Cardiac muscle cell (in vitro differentiated cells and primary cell): ENCODE measurements at places on chromosomes 4 and X.

GRCh38 chrX:120549483-120550452 is 11.0 kb downstream of the CUL4B start:
- peak; percentile 91 for DNase-seq

DNA sequence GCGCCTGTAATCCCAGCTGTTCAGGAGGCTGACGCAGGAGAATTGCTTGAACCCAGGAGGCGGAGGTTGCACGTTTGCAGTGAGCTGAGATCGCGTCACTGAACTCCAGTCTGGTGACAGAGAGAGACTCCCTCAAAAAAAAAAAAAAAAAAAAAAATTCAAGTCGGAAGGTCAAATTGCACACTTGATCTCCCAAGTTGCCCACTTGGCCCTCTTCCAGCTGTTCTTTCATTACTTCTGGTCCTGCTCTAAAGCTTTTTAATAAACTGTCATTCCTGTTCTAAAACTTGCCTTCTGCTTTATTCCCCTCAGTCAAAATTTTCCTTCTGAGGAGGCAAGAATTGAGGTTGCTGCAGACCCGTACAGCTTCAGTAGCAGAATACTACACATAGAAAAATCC is 2358.0 kb downstream of the ARAP2 start:
- no peak for DNase-seq

- DNase-seq = peak; percentile 30
Measured at GRCh38 chr4:41360921-41361793, 104.4 kb downstream of the UCHL1 start.

DNA sequence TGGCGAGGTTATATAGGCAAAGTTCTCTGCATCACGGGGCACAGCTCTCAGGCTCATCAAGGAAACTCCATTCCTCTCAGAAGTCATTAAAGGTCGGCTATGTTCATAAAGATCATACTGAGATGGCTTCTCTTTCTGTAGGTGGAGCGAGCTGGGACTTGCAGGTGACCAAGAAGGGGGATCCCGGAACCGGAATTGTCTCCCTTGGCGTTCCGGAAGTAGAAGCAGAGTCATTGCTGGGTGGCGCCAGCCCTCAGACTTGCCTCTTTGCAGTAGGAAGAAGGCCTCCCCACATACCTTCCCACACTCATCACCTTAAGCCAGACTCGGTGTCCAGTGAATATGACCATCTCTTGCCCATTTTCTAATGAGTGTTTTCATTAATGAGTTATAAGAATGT is 17.9 kb upstream of the HPGD start:
- no peak for DNase-seq

GRCh38 chrX:131477498-131477897 is 66.4 kb upstream of the OR13H1 start:
- DNase-seq = no peak

DNA sequence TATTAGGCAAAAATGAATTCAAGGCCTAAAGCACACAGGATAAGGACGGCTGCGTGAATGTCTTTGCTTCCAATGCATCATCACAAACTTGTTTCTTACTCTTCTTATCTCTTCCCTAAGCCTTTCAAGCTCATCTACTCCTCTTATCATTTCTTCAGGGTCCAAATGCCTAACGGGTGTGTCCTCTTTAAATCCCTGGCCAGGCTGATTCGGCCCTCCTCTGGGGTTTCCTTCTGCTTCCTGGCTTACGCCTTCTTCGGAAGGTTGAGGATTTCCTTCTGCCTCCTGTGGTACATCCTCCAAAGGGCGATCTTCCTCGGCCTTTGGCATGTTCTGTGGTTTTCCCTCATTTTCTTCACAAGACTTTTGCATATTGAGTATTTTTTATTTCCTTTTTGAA is 1.3 kb downstream of the TCEAL8 start:
- peak; percentile 23 for DNase-seq

- no peak for DNase-seq
Measured at GRCh38 chr4:163591614-163592020, 97.1 kb downstream of the TMA16 start.

DNA sequence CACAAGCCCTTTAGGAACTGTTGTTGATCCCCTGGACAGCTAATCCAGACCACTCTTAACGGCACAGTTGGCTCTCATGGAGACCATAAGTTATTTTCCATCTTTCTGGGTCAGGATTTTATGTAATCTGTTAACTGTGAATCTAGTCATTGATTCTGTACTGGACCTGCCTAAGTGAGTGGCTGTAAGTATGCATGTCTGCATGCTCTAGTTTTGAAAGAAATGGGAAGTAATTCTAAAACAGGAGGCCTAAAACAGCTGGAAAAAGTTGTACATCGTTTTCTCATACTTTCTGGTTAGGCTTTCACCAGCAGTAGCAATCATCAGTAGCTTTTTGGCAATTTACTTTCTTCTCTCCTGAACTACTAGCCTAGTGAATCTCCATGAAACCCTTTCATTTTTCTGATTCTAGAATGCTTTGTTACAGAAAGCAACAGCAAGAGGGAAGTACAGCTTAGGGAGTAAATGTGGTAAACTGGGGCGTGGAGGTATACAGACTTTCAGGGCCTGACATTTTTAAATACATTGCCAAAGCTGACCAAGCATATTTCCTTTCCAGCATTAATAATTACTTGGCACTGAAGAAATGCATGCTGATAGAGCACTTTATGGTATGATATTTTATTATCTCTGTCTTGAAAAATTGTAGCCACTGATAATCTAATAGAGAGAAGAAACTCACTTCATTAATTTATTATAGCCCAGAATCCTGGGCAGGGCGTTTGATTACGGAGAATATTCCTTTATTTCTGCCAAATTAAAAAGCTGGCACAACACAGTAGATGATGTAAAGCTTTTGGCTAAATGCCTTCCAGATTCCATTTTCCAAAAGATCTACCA is 202.7 kb downstream of the BANK1 start:
- DNase-seq = peak; percentile 28

DNA sequence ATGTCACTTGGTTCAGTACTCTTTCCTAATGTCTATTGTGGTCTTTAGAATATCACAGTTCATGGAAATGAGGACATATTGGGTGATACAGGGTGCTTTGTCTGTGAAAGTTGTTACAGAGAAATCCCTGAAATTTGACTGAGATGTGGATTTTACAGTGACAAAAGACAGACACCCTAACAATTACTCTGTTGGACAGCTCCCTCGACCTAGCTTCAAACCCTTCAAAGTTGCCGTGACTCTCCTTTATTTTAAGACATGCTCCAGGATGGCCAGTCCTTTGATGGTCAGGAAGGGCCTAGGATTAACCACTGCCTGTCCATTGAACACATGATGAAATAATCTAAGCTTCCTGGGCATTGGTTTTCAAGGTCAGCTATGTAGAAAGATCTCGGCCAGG is 4.0 kb downstream of the DCX start:
- peak; percentile 57 for DNase-seq

DNA sequence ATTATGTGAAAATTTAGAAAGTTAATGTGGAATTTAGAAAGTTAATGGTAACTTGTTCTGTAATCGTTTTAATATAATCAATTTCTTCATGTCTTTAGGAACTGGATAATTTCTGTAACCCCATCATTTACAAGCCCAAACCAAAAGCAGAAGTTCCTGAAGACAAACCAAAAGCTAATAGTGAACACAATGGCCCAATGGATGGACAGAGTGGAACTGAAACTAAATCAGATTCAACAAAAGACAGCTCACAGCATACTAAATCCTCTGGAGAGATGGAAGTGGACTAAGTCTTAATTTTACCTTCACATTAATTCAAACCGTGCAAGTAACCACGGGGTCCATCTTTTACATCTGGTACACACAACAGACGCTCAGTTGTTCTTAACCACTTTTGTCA is 48.1 kb upstream of the PLK4 start:
- no peak for DNase-seq

DNA sequence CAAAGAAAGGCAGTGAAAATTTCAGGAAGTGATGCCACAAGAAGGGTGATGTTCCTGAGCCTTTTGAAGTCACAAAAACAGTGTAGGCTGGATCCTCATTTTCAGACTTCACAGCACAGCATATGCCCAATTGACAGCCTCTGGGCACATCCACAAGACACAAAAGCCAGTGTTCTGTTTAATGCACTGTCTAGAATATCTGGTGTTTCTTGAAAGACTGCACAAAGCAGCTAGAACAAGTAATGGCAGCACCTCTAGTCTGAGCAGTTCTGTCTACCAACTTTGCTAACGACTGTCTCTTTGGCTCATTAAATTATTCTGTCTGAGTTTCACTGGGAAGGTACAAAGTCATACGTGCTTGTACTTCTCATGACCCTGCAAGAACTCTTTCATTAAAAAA is 417.1 kb upstream of the GALNT7 start:
- no peak for DNase-seq

DNA sequence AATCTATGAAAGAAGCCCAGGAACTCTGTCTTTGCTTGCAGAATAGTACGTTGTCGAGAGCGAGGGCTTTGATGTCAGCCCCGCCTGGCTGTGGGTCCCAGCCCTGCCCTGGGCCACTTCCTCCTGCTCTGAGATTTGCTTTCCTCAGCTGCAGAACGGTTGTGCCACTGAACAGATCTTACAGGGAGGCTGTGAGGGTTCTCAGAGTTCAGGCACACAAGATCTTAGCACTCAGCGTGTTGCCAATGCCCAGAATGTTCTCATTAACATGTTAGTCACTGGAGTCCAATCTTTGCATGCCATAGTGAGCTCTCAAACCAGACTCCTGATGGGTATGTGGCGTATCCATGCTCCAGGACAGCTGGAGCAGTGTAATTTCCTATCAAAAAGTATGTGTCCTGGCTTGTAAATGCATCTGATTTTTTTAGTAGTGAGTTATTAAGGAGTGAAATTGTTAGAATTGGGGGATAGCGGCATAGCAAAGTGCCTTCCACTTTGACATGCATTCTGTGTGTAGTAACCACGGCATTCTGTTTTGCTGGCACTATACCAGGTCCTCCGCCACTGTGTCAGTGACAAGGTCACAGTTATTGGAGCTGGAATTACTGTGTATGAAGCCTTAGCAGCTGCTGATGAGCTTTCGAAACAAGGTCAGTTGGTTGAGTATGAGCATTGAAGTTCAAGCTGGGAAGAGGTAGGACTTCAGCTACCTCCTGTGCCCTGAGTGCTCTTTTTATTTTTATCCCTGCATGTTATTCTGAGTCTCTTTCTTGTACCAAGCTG is 31.6 kb downstream of the TKTL1 start:
- no peak for DNase-seq

DNA sequence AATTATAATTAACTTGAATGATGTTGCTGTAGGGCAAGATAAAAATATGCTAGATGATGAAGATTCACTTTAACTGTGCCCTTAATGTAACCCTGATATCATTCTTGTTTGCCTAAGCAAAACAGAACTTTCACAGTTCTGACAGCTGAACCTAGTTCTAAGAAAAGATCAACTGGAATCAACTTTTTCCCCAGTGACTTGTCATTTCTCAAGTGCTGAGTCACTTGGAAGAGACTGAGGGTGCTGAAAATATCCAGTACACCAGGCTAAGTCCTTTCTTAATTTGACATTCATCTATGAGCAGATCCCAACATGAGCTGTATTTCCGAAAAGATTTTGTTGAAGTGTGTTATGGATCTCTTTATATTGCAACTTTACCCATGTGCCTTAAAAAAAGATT is 140.4 kb downstream of the MID1IP1 start:
- DNase-seq = no peak

GRCh38 chrX:45697591-45697990 is 496.9 kb upstream of the DIPK2B start:
- DNase-seq = no peak

DNA sequence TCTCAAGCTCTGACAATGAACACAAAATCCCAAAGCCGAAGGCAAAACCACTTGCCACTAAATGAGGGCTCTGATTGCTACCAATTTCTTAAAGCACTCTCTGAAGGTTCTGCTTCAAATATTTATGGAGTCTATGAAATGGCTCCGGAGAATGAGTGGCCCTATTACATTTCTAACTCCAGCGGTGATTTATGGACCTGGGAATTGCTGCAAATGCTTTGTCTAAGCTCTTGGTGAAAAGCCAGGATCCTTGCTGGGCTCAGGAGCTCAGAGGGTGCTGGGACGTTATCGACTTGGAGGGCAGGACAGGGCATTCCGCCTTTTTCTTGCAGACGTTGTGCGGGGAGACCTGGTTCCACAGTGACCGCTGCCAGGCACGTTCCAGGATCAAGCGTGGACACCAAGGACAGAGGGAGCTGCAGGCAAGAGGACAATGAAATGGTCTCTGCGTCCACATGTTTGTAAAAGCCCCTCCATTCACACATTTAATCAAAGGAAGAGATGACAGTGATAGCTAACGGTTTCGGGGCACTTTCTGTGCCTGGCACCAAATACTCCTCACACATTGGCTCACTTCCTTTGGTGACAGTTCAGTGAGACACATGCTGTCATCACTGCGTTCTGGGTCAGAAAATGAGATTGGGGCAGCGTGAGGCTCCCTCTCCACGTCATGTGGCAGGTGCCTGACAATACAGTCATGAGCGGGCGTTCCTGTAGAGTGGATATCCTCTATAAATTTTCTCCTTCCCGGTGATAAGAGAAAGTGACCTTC is 58.8 kb downstream of the C4orf50 start:
- DNase-seq = no peak

GRCh38 chr4:116122124-116122523 is 963.3 kb downstream of the TRAM1L1 start:
- DNase-seq = no peak

- peak; percentile 7 for DNase-seq
Measured at GRCh38 chrX:41634284-41634683, 54.5 kb upstream of the GPR34 start.

- no peak for DNase-seq
Measured at GRCh38 chrX:19096586-19096985, 25.7 kb downstream of the ADGRG2 start.

GRCh38 chrX:119481323-119481801 is 13.1 kb downstream of the SLC25A5 start:
- DNase-seq = peak; percentile 44

DNA sequence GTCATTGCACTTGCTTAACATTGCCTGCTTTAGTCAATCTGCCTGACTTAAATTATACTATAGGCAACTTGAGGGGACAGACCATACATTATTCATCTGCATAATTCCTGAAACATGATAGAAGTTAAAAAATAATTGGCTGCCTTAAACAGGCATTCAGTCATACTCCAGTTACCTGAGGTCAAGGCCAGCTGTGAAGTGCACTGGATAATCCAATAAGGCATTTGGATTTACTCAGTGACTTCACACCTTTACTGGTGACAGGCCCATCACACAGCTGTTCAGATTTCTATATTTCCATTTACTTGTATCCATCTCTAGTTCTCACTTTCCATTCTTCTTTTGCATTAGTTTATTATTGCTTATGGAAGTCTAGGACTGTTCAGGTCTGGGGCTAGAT is 2341.6 kb downstream of the PCDH7 start:
- DNase-seq = no peak

GRCh38 chr4:108493596-108493931 is 126.8 kb upstream of the RPL34 start:
- no peak for DNase-seq
